ENCODE measurements at places on chromosomes 7 and 10.

- DNase-seq: no peak
Measured at GRCh38 chr7:100966542-100967291, 2.6 kb upstream of the MUC12 start.

DNA sequence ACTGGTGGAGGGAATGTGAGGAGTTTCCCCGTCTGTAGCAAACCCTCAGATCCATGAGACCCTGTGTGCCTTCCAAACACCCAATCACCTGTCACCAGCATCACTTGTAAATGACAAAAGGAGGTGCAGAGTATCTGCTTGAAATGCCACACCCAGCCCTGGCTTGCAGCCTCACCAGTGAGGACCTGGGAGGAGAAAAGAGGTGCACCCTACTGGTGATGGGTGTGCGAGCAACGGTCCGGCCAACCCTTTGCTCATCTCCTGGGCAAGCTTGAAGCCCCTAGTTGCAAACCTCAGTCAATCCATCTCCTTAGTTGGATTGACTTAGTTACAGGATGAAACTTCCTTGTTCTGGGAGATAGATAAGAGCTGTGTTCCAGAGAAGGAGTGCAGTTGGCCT, 62.4 kb upstream of the WAPL start:
- DNase-seq: no peak

- no peak for DNase-seq
Measured at GRCh38 chr7:136717910-136718557, 150.4 kb upstream of the CHRM2 start.

GRCh38 chr7:13875496-13876074, 113.9 kb downstream of the ETV1 start:
- DNase-seq: no peak

DNA sequence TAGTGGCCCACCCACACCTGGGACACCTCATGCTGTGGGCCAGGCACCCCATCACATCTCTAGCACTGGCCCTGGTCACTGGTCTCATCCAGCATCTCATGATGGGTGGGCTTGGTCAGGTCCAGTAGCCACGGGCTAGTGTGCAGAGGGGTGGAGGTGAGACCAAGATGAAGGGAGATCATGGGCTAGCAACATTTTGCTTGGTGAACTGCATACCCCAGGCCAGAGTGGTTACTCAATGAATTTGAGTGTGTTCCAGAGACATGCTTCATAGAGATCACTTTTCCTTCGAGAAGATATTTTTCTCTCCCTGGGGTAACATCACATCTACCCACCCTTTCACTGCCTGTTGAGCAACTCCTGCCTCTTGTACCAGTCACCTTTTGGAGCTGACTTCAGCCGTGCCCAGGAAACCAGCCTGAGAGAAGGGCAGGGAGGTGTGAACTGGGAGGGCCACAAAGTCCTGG, 44.2 kb downstream of the MINDY4 start:
- DNase-seq: no peak

GRCh38 chr10:49558190-49558589, 19.3 kb upstream of the ERCC6 start:
- peak; percentile 21 for DNase-seq

GRCh38 chr7:38020121-38020785, 99.8 kb downstream of the EPDR1 start:
- DNase-seq: no peak

GRCh38 chr10:24394461-24395190, 185.7 kb downstream of the KIAA1217 start:
- DNase-seq: no peak

DNA sequence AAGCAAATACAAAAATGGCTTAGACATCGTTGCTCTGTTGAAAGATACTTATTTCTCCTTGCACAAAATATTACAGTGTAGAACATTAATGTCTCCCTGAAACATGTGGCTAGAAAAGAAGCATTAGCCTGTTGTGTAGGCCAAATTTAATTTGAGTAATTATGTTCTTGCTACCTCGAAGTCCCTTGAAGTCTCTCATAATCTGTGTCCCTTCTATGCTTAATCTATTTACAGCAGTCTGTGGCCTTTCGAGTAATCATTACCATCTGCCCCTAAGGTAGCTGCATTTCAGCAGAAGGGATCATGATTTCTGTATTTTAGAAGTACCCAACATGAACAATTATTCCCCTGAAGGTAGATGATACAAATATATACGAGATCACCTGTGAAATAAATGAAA, 615.2 kb downstream of the GRM8 start:
- no peak for DNase-seq

DNA sequence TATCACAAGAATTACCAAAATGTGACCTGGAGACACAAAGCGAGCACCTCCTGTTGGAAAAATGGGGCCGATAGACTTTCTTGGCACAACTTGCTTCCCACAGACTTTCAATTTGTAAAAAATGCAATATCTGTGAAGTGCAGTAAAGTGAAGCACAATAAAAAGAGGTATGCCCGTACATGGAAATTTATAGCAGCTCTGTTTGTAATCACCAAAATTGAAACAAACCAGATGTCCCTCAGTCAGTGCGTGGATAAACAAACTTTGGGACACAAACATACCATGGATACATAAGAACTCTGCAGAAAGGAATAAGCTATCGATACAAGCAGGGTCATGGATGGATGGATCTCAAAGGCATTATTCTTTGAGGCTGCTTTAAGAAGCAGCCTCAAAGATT, 33.6 kb downstream of the ARID5B start:
- DNase-seq: no peak

GRCh38 chr10:119642556-119643111, 8.5 kb upstream of the BAG3 start:
- no peak for DNase-seq

- no peak for DNase-seq
Measured at GRCh38 chr10:82660205-82660604, 785.2 kb downstream of the NRG3 start.

DNA sequence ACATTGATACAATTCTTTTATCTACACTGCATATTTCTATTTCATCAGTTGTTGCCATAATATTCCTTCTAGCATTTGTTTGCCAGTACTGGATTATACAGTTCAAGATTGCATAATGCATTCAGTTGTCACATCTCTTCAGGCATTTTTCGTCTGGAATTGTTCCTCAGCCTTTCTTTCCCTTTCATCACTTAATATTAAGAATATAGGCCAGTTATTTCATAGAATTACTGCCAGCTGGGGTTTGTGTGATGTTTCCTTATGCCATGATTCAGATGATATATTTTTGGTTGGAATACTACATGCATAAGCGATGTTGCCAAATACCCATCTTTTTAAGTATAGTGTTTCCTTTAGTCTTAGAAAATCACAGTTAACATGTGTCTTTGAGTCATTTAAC, 20.8 kb downstream of the KIFBP start:
- DNase-seq: peak; percentile 47

- no peak for DNase-seq
Measured at GRCh38 chr10:60043561-60044241, 137.3 kb upstream of the CCDC6 start.

DNA sequence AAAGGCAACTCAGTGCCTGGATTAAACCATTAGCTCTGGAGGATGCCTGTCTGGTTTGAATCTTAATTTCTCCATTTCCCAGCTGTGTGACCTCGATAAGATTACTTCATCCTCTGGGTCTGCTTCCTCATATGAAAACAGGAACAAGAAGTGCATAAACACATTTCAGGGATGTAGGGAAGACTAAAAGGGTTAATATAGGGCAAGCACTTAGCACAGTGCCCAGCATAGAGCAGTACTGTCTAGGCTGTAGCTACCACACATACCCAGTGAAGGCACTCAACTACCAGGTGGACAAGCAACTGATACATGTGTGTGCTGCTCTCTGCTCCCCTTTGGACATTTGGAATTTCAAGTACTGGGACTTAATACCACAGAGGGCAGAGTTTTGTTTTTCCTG, 85.4 kb downstream of the KCNMA1 start:
- DNase-seq: no peak

- DNase-seq: no peak
Measured at GRCh38 chr7:123637878-123638277, 17.8 kb upstream of the LMOD2 start.

- DNase-seq: no peak
Measured at GRCh38 chr10:15877836-15878576, 17.7 kb upstream of the MINDY3 start.

DNA sequence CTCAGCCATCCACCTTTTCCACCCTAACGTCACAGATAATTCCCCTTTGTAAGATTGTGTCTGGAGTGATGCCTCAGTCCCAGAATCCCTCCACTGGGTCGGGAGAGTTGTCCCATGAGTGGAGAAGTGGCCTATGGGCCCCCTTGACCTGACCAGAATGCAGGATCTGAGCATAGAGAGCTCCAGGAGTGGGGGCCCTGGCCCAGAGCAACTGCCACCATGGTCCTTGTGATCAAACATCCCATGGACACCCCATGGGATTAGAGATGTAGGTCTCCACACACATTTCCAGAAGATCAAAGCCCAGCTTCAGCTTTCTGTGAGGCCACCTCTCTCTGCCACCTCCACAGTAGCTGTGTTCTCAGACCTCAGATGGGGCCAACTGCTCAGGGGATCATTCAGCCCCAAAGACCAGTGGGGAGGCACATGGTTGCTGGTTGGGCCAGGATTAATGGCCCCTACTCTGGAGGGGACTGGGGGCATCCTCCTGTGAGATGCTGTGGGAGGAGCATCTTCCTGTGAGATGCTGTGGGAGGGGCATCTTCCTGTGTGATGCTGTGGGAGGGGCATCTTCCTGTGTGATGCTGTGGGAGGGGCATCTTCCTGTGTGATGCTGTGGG, 28.5 kb upstream of the DPYSL4 start:
- DNase-seq: no peak

DNA sequence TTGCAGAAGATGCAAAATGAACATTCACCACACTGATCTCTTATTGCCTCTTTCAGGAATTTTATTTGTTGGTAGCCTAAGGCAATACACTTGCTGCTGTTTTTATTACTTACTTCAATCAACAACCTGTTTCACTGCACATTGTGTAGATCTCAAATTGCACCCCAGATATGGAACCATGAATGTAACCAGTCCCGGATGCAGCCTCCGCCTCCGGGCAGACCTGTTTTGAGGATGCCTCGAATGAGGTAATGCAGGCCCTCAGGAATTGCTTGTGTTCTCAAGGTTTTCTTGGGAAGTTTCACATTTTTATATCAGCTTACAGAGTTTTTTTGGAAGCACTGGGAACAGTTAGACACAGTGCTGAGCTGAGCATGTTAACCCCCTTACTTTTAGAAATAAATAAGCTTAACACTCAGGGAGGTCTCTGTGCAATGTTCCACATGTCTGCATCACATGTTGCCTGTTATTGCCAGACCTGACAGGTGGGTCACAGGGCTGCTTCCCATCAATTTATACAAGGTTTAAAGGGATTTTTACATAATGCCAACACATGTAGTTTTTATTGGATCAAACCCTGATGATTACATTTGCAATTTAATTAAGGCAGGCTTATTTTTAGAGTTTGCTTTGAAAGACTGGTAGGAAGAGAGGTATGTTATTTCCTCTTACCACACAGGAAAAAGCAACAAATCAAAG, 193.1 kb upstream of the POM121L12 start:
- DNase-seq: no peak

DNA sequence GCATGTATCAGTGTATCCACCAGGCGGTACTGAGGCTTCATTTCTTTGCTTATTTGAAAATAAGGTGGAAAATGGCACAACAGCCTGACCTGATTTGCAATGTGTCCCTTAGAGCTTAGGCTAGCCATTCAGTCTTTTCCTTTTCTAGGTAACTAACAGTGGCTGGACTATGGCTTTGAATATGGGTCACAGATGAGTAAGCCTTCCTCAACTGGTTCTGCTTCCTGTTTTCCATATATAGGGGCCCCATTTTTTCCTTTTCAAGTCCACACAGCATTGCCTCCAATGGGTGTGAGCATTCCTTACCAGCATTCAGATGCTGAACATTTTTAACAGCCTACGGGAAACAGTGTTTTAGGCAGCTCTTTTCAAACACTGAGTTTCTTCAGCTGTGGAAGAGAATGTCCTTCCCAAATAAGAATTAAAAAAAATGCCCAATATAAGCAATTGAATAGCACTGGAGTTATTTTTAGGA, 3.9 kb upstream of the ITGB1 start:
- peak; percentile 93 for DNase-seq

GRCh38 chr10:9238041-9238440, 1183.6 kb downstream of the GATA3 start:
- no peak for DNase-seq

DNA sequence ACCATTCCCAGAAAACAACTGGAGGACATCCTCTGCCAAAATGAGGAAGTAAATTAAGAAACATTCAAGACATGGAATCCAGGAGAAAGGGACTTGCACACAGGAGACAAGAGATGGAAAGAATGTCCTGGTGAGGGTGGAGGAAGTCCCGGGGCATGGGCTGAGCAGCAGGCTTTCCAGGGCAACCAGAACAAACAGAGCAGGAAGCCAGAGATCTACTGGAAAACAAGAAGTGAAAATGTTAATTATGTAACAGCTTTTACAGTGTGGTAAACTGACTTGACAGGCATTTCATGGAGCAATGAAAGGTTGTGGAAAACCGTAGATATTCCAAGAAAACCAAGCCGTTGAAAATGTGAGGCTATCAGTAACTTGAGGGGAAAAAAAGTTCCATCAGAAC, 55.2 kb upstream of the ZNF746 start:
- DNase-seq: no peak

- DNase-seq: peak; percentile 64
Measured at GRCh38 chr10:120948889-120949608, 97.9 kb downstream of the WDR11 start.

DNA sequence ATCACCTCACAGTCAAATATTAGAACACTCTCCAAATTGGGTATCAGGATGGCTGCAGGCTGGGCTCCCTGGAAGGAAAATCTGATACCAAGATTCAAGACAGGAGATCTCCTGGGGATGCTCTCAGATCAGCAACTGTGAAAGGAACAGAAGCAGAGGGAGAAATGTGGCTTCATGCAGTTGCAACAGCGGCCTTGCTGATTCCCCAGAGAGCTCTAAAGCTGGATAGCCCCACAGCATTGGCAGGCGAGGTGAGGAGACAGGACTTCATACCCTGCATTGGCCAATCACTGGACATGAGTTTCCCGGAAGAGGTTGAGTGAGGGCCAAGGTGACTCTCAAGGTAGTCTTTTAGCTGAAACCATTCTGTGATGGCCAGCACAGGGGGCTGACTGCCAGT, 190.6 kb downstream of the PTPN20 start:
- DNase-seq: no peak

GRCh38 chr10:21285742-21286331, 239.6 kb downstream of the SKIDA1 start:
- peak; percentile 24 for DNase-seq

GRCh38 chr7:157407512-157408257, 70.9 kb downstream of the DNAJB6 start:
- DNase-seq: no peak

DNA sequence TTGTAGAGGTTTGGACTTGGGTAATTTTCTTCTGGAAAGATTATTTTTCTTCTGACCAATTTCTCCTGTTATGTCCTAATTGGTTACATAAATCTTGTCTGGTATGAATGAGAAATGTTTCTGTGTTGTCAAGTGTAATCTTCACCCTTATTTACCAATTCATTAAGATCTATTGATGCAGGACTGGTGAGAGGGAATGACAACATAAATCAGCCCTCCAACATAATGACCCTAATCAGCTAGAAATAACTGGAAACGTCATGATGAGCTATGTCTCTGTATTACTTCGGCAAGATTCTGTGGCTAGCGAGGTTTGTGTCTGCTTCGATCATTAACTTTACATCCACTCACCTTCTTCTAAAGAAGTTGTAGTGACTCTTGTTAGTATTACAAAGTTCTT, 3.5 kb downstream of the FOXP2 start:
- DNase-seq: no peak

Data from iris pigment epithelial cell (primary cell).